ENCODE measurements at places on chromosomes 16 and 17. TPM values are rescaled to one million over a fixed set of nuclear protein-coding genes. Genes with fewer than 3 reads are reported as not detected.

GRCh38 chr16:89334050-89334449, 116.5 kb downstream of the ZNF778 start:
- no peak for DNase-seq

DNA sequence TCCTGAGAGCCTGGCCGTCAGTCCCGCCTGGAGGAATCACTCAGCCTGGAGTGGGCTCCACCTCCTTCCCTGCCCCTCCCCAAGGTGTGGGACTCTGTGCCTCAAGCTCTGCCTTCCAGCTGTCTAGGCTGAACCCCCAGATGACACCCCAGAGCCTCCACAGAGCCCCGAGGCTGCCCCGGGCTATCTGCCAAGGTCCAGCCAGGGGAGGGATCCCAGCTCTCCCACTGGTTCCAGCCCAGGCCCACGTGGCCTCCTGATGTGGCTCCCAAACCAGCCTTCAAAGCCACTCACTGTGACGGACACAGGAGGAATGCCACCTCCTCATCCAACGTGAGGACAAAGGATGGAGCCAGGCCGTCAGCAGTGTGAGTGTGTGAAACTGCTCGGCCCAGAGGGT, 45.6 kb upstream of the ENPP7 start:
- DNase-seq: no peak

DNA sequence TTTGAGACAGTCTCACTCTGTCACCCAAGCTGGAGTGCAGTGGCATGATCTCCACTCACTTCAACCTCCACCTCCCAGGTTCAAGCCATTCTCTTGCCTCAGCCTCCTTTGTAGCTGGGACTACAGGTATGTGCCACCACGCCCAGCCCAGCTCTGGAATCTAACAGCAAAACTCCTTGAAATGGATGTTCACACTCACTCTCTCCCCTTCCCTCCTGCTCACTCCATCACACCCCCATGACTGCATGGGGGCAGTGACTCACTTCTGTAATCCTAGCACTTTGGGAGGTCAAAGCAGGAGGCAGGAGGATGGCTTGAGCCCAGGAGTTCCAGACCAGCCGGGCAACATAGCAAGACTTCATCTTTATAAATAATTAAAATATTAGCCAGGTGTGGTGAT, 11.1 kb upstream of the TFAP4 start:
- DNase-seq: no peak

Gene HCRT
- not detected for polyA plus RNA-seq

Gene ARL5C
- not detected for polyA plus RNA-seq

GRCh38 chr17:10198509-10199249, at the start of gene GAS7:
Gene GAS7, minus strand, starts transcription at chr17:10198606.
- no peak for DNase-seq

DNA sequence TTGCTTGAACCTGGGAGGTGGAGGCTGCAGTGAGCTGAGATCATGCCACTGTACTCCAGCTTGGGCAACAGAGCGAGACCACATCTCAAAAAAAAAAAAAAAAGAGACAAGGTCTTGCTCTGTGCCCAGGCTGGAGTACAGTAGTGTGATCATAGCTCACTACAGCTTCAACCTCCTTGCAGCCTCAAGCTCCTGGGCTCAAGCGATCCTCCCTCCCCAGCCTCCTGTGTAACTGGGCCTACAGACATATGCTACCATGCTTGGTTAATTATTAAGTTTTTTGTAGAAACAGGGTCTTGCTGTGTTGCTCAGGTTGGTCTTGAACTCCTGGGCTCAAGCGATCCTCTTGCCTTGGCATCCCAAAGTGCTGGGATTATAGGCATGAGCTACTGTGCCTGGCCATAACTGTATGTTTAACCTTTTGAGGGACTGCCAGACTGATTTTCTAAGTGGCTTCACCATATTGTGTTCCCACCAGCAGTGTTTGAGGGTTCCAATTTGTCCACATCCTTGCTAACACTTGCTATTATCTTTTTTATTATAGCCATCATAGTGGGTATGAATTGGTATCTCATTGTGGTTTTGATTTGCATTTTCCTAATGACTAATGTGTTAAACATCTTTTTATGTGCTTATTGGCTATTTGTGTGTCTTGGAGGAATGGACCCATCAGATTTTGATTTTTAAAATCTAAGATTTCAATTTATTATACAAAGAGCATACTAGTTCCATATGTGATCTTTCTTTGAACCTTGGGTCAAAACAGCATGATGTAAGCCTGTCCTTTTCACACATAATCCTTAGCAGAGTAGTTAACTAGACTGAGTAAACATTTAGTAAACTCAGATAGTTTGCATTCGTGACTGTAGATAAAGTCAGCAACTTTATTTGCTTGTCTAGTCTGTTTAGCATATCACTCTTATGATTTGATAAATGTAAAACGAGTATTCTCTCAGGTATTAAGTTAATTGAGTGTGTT, 38.1 kb upstream of the KPNB1 start:
- no peak for DNase-seq
